ENCODE measurements at places on chromosomes 12 and 14.

DNA sequence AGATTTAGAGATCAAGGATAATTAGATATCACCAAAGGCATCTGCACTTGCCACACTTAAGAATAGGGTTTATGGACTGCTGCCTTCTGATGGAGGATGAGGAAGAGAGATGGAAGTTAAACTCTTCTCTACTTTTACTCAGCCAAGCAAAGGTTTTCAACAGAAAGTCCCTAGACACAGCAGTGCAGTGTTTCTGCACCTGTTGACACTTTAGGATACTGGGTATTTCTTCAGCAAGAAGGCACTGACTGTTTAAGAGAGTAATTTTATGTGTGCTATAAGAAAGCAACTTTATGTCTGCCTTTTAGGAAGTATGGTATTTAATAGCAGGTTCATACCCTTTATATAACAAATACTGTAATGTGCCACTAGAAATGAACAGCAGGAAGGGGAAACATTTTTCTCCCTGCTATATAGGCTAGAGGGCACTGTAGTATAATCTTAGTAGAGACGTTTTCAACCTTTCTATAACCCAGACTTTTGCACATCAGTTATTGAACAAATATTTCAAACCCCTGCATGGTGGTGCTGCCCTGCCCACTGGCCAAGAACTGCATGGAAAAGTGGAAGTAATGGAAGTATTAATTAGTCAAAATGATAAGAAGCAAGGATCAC is 225.0 kb upstream of the GRIP1 start:
- no peak for DNase-seq

GRCh38 chr12:85225501-85225900 is 54.5 kb upstream of the ALX1 start:
- no peak for DNase-seq

GRCh38 chr12:120706029-120706428 is 4.2 kb upstream of the UNC119B start:
- DNase-seq: no peak

- DNase-seq: no peak
Measured at GRCh38 chr14:68316078-68316868, 476.6 kb downstream of the ZFP36L1 start.

GRCh38 chr14:92039063-92039718 is 668 bp downstream of the TRIP11 start:
- peak; percentile 46 for DNase-seq

Measured in inflammatory macrophage treated with lipopolysaccharide for 1 hour (primary cell).